ENCODE measurements at places on chromosomes 13 and 19. TPM values are rescaled to one million over a fixed set of nuclear protein-coding genes. Genes with fewer than 3 reads are reported as not detected.
A peak's percentile ranks its signal among the peaks of the same experiment; 100 is the strongest.

Gene TPTE2
- polyA plus RNA-seq, result not detected

Gene SHISA2
- 0.11 TPM for polyA plus RNA-seq

Gene CYP4F8
- polyA plus RNA-seq, result not detected

- DNase-seq, result no peak
Measured at GRCh38 chr19:4284176-4284958, 5.3 kb downstream of the SHD start.

DNA sequence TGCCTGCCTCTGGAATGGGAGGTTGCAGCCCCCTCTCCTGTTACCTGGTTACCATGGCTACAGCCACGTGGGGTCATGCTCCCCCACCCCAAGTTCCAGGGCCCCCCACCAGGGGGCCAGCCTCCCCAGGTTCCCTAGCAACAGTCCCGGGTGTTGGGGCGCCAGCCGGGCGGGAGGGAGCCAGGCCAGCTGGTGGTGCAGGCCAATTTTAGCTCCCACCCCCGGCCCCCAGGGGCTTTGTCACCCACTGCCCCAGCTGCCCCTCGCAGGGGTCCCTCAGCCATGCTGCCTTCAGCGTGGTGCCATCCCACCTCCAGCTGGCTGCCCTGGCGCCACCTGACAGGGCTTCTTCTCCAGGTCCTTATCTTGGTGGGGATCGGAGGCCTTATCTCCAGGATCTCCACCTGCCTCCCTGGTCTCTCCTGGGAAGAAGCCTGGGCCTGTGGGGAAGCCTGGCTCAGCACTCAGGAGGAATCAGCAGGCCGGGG, 3.0 kb downstream of the MARK4 start:
- no peak for DNase-seq

- no peak for DNase-seq
Measured at GRCh38 chr19:58118979-58119733, 21.1 kb upstream of the ZSCAN18 start.

GRCh38 chr19:37654629-37655300, 500 bp downstream of the ZFP30 start:
- DNase-seq, result peak; percentile 74

DNA sequence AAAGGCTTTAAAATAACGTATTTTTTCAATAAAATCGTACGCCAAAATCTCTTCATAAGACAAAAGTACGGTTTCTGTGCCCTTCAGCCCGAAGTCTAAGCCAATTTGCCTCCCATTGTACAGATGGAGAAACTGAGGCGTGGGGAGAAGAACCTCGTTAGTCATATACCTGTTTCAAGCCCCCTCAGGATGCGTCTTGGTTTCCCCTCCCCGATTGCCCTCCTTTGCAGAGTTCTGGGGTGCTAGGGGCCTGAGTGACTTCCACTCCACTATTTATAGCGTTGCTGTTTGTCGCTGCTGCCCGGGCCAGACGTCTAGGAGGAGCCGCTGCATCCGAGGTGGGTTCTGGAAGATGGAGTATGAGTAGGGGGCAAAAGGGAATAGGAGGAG, 2.3 kb upstream of the LTBP4 start:
- no peak for DNase-seq

DNA sequence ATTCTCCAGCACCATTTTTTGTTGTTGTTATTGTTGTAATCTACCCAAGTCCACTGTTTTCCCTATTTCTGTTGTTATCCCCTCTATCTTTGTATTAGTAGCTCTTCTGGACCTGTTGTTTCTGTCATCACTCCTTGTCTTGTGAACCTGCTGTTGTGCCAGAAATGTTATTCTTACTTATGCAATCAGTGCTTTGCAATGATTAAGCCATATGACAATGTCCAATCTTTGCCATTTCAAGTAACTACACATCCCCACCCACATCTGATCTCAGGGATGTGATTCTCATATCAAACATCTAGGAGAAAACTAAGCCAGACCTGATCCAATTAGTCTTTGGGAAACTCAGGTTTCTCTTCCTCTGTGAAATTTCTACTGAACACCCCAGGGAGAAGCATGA, 472.6 kb upstream of the KLHL1 start:
- no peak for DNase-seq

GRCh38 chr19:42816894-42817293, 51.4 kb upstream of the PSG8 start:
- no peak for DNase-seq

DNA sequence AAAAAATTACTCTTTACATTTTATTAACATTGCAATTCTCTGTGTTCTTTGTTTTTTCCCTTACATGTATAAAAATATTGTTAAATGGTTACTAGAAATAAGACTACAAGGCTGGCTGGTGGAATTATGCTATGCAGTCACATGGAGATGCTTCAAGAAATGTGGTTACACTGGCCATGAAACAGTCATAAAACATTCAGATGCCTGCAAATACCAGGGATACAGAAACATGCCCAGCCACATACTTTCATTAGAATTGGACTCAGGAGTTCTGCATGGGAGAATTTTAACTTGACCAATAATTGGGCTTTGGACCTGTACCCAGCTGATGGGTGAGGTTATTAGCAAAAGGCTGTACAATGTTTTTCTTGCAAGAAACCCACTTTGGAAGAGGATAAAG, 1407.7 kb upstream of the SLC10A2 start:
- DNase-seq, result no peak

Data from heart left ventricle (tissue), 16 donors.